ENCODE measurements at places on chromosomes 3 and 15. TPM values are rescaled to one million over a fixed set of nuclear protein-coding genes. Genes with fewer than 3 reads are reported as not detected.
A peak's percentile ranks its signal among the peaks of the same experiment; 100 is the strongest.

SAXO2 gene
- total RNA-seq: 11.1 TPM

- H3K36me3 ChIP-seq: no peaks in the 10 kb centered on the region
- no peaks in the 10 kb centered on the region for H3K27me3 ChIP-seq
- peaks cover 27% of the 10 kb centered on the region for H3K4me1 ChIP-seq
- no peak overlapping the region for H3K27ac ChIP-seq
Observed at GRCh38 chr3:10435850-10436249, 69.5 kb downstream of the ATP2B2 start.

GRCh38 chr15:90101969-90102890 lies at the start of gene IDH2:
IDH2 (minus strand) TSS chr15:90102468; CDS start chr15:90102390, 78 bp downstream.
- H3K27ac ChIP-seq: peak within 1 kb of the TSS; percentile 84
- H3K27me3 ChIP-seq: no peaks in the 10 kb centered on the region
- peak within 1 kb of the TSS; percentile 75 for H3K4me3 ChIP-seq
- DNase-seq: peak; percentile 49
- H3K4me1 ChIP-seq: peaks cover 48% of the 10 kb centered on the region

SEMA5B gene
- not detected for total RNA-seq

DNA sequence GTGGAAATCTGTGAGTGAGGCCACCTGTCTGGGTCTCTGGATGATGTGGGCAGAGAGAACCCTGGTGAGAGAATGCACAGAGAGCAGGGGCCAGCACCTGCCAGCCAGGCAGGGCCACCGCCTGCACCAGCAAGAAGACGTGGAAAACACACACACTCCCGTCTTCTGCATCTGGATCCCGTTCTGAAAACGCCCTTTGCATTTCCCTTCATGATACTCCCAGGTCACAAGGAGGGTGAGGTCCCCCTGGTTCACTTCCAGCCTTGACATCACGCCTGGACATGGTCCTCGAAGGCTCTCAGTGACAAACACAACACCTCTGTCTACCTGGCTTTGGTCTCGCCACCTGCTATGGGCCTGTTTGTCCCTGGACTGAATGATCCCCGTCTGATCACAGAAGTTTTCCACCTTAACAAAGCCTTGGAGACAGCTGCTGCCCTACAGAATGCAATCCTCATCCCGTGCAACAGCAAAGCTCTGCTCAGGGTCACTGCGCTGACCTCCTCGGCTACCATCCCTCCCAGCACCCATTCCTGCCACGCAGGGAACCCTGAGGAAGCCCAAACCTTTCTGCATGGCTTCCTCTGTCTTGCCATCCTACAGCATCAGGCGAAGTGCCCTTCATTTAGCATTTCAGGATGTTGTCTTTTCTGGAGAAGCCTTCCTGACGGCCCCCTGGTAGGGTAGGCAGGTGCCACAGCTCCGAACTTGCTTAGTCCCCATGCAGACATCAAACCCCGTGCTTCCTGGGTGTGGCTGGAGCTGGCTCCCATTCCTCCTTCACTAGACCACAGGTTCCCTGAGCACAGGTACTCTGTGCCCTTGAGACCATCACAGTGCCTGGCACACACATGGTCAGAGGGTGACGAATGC lies 122.5 kb downstream of the ATP10A start:
- no peaks in the 10 kb centered on the region for H3K27me3 ChIP-seq
- peaks cover 16% of the 10 kb centered on the region for H3K4me1 ChIP-seq
- H3K4me3 ChIP-seq: no peak overlapping the region
- H3K27ac ChIP-seq: no peak overlapping the region

GRCh38 chr15:55658886-55659285 lies 70.7 kb upstream of the PYGO1 start:
- no peaks in the 10 kb centered on the region for H3K4me1 ChIP-seq
- no peak overlapping the region for H3K27ac ChIP-seq
- no peaks in the 10 kb centered on the region for H3K27me3 ChIP-seq

- H3K27me3 ChIP-seq: peaks cover 13% of the 10 kb centered on the region
Observed at GRCh38 chr15:76150513-76150912, 90.7 kb downstream of the TMEM266 start.

CCR9 gene
- 6.5 TPM for total RNA-seq

CKMT1B gene
- total RNA-seq: not detected

MESP2 gene
- total RNA-seq: not detected

DZIP3 gene
- 12.2 TPM for total RNA-seq

DNA sequence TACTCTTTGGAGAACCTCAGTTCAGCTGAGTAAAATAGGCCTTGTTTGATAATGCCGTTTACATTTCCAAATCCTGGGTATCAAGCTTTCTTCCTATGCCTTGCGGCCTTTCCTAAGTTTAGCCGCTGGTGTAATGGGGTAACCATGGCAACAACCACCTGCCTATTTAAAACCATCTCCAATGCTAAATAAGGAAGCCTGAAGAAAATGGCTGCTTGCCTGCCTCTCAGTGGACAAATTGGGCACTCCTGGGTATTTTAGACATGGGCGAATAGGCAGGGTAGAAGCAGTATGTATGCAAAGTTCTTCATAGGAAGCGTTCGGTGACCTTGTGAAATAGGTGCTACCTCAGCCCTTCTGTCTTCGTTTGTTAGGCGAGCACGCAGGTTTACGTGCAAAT lies 122.7 kb downstream of the DGKG start:
- no peaks in the 10 kb centered on the region for H3K36me3 ChIP-seq
- H3K4me3 ChIP-seq: no peak overlapping the region
- H3K27me3 ChIP-seq: no peaks in the 10 kb centered on the region
- no peak for DNase-seq

ADIPOQ gene
- not detected for total RNA-seq

SPTBN5 gene
- total RNA-seq: 2.2 TPM

GRCh38 chr3:185934767-185935464 lies 2.9 kb downstream of the TRA2B start:
- peak overlapping the region; percentile 96 for H3K4me3 ChIP-seq
- peaks cover 15% of the 10 kb centered on the region for H3K4me1 ChIP-seq
- peaks cover 16% of the 10 kb centered on the region for H3K36me3 ChIP-seq
- DNase-seq: no peak
- no peak overlapping the region for H3K27ac ChIP-seq
- H3K27me3 ChIP-seq: no peaks in the 10 kb centered on the region

DNA sequence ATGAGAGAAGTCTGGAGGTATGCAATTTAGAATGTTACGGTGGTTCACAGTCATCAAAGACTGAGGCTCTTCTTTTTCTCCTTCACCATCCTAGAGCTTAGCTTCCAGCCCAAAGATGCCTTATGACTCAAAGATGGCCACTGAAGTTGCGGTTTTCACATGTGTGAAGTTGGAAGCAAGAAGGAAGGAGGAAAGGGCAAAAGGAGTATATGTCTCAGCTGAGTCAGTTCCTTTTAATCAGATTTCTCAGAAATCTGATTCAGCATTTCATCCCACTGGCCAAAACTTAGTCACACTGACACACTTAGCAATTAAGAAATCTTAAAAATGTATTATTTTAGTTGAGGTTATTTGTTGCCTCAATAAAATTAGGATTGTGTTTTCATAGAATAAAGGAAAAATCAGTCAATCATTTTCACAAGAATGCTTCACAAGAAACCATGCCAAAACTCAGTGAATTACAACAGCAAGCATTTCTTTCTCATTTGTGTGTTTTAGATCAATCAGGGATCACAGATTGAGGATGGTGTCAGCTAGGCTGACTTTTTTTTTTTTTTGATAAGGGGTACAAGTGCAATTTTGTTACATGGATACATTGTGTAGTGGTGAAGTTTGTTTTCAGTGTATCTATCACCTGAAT lies 211.1 kb upstream of the GADL1 start:
- no peak overlapping the region for H3K27ac ChIP-seq
- H3K36me3 ChIP-seq: no peaks in the 10 kb centered on the region
- H3K4me1 ChIP-seq: no peaks in the 10 kb centered on the region
- no peaks in the 10 kb centered on the region for H3K27me3 ChIP-seq

- peaks cover 64% of the 10 kb centered on the region for H3K4me1 ChIP-seq
- H3K27me3 ChIP-seq: no peaks in the 10 kb centered on the region
- no peak overlapping the region for H3K4me3 ChIP-seq
- no peak for DNase-seq
Observed at GRCh38 chr15:28920781-28921331, 35.1 kb downstream of the APBA2 start.

GPR149 gene
- not detected for total RNA-seq

DNA sequence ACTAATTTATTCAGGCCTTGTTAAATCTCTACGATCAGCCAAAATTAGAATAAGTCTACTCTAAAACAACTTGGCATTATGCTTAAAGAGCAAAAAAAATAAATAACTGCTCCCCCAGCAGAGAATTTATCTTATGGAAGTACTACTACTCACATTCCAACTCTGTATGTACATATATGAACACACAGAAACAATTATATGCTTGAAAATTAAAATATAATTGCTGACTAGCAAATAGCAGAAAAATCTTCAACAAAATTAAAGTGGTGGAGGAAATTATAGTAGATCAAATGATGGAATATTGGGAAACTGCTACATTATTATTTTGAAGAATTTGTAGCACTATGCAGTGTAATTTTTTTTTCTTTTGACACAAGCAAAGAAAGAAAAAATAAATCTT lies 580.9 kb downstream of the MECOM start:
- no peaks in the 10 kb centered on the region for H3K36me3 ChIP-seq
- no peaks in the 10 kb centered on the region for H3K4me1 ChIP-seq
- no peak overlapping the region for H3K4me3 ChIP-seq
- DNase-seq: no peak
- no peak overlapping the region for H3K27ac ChIP-seq

DNA sequence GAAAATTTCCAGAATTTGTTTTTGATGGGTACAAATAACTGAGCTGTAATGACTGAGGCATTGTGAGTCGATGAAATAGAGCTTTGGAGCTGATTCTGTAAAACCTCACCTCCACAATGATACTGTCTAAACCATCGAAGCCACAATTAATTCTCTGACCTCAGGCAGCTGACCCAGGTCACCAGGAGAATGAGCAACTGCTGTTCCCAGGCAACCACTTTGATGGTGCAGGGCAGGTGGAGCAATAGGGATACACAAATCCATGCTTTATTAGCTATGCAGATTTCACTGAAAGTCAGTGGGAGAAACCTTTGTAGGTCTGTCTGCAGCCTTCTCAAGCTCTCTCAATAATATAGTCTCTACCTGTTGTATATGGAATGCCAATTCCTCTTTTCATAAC lies 204.4 kb downstream of the RYR3 start:
- no peak overlapping the region for H3K4me3 ChIP-seq
- H3K4me1 ChIP-seq: no peaks in the 10 kb centered on the region
- peaks cover 3% of the 10 kb centered on the region for H3K27me3 ChIP-seq
- DNase-seq: no peak
- no peak overlapping the region for H3K27ac ChIP-seq

ANXA2 gene
- 70.8 TPM for total RNA-seq

- H3K27me3 ChIP-seq: no peaks in the 10 kb centered on the region
- H3K4me3 ChIP-seq: no peak overlapping the region
- no peak overlapping the region for H3K27ac ChIP-seq
- DNase-seq: no peak
- H3K36me3 ChIP-seq: no peaks in the 10 kb centered on the region
- H3K4me1 ChIP-seq: no peaks in the 10 kb centered on the region
Observed at GRCh38 chr3:63303238-63303637, 25.1 kb downstream of the SYNPR start.

UROC1 gene
- total RNA-seq: not detected

GRCh38 chr15:71810256-71811035 lies at the start of gene NR2E3:
NR2E3 (plus strand) TSS chr15:71810554; CDS start chr15:71810744, 190 bp downstream.
- H3K27me3 ChIP-seq: no peaks in the 10 kb centered on the region
- H3K27ac ChIP-seq: no peak within 1 kb of the TSS
- H3K36me3 ChIP-seq: no peaks in the 10 kb centered on the region
- H3K4me3 ChIP-seq: no peak within 1 kb of the TSS
- H3K4me1 ChIP-seq: no peaks in the 10 kb centered on the region

GRCh38 chr3:194910414-194910984 lies 224.8 kb downstream of the FAM43A start:
- H3K4me3 ChIP-seq: no peak overlapping the region
- no peaks in the 10 kb centered on the region for H3K27me3 ChIP-seq
- no peak for DNase-seq
- no peaks in the 10 kb centered on the region for H3K36me3 ChIP-seq
- no peaks in the 10 kb centered on the region for H3K4me1 ChIP-seq
- H3K27ac ChIP-seq: no peak overlapping the region

DNA sequence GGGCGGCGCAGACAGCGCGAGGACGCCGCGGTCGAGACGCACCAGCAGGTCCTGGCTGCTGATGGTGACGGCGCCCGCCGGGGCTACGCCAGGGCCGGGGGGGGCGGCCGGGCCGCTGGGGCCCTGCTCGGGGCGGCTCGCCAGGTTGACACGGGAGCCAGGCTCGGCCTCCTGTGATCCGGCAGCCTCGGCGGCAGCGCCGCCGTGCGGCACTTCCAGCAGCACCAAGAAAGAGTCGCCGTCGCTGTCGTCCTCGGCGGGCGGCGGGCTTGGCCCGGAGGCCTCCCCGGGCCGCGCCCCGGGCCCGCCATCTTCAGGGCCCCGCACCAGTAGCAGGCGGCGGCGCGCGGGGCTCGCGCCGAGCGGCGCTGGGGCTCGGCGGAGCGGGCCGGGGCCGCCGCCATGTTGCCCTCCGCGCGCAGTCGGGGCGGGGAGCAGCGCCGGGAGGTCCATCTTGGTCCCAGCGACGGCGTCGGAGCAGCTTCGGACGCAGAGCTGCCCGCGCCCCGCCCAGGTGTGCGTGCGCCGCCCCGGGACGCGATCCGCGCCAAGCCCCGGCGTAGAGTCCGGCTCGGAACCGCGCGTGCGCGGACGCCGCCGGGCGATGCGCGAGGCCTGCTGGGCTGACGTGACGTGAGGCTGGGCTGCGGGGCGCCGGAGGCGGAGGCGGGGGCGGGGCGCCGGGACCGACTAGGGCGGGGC lies at the start of gene ZXDC:
Gene ZXDC (minus strand): TSS at position 479 of the 702 bp plus-strand sequence. CDS start 26 bp downstream, at position 453.
- peak; percentile 80 for DNase-seq
- H3K4me3 ChIP-seq: peak within 1 kb of the TSS; percentile 74
- H3K27me3 ChIP-seq: no peaks in the 10 kb centered on the region
- H3K27ac ChIP-seq: peak within 1 kb of the TSS; percentile 77

DNA sequence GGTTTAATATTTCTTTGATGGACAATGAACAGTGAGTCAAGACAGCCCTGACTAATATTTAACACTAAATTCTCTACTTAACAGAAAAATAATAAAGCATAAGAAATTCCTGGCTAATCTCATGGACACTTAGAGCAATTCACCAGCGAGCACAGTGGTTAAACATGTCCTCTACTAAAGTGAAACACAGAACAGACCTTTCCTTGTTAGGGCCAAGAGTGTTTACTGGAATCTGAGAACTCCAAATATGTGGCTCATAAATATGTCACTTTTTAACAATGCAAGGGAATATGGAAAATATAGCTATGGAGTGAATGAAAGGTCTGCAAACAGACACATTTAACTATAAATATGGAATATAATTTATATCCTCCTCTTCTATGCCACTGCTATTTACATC lies 18.6 kb upstream of the IGSF10 start:
- H3K36me3 ChIP-seq: no peaks in the 10 kb centered on the region
- H3K27ac ChIP-seq: no peak overlapping the region
- no peak for DNase-seq
- no peaks in the 10 kb centered on the region for H3K4me1 ChIP-seq
- peaks cover 4% of the 10 kb centered on the region for H3K27me3 ChIP-seq
- H3K4me3 ChIP-seq: no peak overlapping the region

COL6A6 gene
- not detected for total RNA-seq

DNA sequence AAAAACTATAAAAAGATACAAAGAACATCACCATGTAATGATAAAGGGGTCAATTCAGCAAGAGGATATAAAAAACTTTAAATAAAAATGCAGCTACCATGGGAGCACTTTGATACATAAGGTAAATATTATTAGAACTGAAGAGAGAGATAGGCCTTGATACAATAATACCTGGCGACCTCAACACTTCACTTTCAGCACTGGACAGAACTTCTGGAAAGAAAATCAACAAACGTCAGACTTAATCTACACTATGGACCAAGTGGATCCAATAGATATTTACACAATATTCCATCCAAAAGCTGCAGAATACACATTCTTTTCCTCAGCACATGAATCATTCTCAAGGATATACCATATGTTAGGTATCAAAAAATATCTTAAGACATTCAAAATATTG lies 42.0 kb downstream of the WDR49 start:
- H3K27me3 ChIP-seq: no peaks in the 10 kb centered on the region
- no peak overlapping the region for H3K4me3 ChIP-seq

DALRD3 gene
- 15.1 TPM for total RNA-seq

GOLGA8H gene
- total RNA-seq: not detected

All from CD4-positive, alpha-beta T cell (primary cell).